Nephron progenitor cell (in vitro differentiated cells): ENCODE measurements at places on chromosomes 6 and 20.

GRCh38 chr6:20630136-20630535 is 95.9 kb downstream of the CDKAL1 start:
- DNase-seq, result no peak

GRCh38 chr6:136089876-136090275 is 160.2 kb downstream of the MTFR2 start:
- DNase-seq, result no peak

DNA sequence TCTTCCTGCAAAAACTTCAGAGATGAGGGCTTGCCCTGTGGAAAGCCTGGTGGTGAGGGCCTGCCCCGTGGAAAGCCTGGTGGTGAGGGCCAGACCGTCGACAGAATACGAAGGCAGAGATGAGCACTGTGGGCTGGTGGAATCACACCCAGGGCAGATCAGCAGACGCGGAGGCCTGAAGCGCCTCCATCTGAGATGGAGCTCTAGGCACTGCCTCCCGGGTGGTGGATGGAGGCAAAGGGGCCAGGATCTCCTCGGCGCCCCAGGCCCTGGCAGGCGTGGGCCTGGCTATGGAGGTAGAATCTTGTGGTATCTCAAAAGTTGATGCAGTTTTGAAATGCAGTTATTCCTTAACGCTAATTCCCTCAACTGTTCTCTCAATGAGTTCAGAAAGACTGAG is 104.8 kb downstream of the PSMB1 start:
- no peak for DNase-seq

DNA sequence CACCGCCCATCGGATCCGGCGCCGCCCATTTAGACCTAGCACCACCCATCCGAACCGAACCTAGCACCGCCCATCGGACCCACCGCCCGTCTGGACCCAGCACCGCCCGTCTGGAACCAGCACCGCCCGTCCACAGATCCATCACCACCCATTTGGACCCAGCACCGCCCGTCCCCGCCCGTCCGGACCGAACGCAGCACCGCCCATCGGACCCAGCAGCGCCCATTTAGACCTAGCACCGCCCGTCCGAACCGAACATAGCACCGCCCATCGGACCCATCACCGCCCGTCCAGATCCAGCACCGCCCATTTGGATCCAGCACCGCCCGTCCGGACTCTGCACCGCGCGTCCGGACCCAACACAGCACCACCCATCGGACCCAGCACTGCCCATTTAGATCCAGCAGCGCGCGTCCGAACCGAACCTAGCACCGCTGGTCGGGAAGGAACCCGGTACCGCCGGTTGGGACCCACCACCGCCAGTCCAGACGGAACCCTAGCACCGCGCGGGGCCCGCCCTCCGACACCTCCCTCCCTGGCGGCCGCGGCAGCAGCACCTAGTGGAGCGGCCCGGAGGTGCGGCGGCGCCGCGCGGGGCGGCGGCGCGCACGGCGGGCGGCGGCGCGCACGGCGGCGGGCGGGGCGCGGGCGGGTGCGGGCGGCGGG is 348 bp upstream of the AFDN start:
- DNase-seq, result no peak

DNA sequence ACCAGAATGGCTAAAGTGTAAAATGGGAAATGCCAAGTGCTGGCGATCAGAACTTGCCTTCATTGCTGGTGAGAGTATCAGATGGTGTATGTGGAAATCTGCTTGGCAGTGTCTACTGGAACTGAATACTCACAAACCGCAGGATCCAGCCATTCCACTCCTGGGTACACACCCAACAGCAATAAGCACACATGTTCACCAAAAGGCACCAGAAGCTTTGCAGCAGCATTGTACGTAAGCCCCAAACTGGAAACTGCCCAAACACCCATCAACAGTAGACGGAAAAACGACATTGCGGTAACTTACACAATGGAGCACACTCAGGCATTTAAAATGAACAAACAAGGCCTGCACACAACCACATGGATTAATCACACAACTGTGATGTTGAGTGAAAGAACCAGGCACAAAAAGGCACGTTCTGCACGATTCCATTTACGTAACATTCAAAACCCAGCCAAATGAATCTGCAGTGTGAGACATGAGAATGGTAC is 37.3 kb upstream of the BPIFA2 start:
- no peak for DNase-seq

DNA sequence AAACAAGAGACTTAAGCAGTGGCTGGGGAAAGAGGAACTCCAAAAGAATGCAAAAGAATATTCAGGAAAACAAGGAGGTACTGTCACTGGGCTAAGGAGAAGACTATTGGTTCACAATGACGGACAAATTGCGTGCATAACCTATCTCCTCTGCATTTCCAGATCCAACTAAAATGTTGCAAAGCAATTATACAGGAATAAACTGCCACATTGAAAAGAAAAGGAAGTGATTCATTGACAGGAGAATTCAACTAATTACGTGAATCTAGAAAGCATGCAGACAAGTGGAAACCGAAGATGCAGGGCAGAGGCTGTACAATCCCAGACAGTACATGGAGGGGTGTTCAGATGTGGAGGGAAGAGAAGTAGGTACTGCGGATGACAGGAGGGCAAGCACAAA is 152.8 kb upstream of the RIPOR2 start:
- DNase-seq, result no peak

- peak; percentile 51 for DNase-seq
Measured at GRCh38 chr20:49635166-49635565, 67.2 kb upstream of the PTGIS start.

- no peak for DNase-seq
Measured at GRCh38 chr6:145331066-145331465, 404.3 kb downstream of the EPM2A start.

DNA sequence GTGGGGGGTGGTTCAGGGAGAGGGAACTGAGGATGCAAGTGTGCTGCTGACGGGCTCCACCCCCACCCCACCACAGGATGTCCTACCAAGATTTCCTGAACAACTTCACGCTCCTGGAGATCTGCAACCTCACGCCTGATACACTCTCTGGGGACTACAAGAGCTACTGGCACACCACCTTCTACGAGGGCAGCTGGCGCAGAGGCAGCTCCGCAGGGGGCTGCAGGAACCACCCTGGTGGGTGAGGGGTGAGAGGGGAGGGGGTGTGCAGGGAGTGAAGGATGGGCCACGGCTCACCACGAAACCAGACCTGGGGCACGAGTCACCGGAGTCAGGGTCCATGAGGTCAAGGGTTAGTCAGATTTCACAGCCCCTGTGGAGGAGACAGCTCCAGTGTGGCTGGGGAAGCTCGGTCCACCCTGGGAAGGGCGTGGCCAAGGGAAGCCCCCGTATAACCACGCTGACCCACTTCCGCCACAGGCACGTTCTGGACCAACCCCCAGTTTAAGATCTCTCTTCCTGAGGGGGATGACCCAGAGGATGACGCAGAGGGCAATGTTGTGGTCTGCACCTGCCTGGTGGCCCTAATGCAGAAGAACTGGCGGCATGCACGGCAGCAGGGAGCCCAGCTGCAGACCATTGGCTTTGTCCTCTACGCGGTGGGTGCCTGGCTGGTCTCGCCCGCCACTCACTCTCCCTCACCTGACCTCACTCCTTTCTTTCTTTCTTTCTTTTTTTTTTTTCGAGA is 18.3 kb downstream of the CAPN11 start:
- no peak for DNase-seq

DNA sequence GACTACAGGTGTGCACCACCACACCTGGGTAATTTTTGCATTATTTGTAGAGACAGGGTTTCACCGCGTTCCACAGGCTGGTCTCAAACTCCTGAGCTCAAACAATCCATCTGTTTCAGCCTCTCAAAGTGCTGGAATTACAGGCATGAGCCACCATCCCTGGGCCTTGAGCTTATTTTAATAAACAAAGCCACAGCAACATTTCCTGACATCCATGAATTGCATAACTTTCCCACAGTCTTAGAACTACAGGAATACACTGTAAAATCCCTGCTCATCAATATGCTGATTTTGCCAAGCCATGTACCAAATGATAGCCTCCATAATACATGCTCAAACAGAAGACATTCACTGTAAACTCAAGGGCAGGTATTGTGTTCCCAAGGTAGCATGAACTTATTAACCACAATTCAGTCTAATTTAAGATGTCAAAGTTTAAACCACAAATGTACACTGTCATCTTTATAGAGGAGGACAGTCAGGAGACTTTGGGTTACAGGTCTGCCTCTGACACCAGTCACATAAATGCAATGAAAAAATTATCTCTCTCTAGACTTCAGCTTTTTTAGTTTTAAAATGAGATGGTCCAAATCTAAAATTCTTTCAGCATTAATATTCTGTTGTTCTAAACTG is 40.0 kb downstream of the NUDT3 start:
- DNase-seq, result no peak

DNA sequence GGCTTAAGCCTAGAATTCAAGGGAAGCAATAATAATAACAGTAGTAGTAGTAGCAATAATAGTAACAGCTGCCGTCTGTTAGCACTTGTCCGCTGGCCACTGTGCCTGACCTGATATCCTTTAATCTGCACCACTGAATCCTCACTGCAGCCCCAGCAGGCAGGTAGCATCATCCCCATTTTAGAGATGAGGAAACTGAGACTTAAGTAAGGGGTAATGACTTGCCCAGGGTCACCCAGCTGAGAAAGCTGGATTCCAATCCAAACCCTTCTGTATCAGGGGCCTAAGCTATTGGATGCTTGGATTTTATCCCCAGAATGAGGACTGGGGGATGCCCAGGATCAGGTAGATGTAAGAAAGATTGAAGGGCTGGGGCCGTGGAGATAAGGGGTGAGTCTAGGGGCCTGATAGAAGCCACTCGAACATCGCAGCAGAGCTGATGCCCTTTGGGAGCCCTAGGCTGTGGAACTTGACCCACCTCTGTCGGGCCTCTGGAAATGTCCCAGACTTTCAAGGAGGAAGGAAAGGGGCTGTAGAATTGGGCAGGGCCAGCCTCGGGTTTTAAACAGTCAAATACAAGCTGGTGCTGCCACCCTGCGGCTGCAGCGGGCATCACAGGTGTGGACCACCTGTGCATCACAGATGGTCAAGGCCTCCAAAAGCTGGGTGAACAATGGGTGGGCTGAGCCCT is 102.1 kb upstream of the MYL9 start:
- DNase-seq, result peak; percentile 87

GRCh38 chr20:36479938-36480337 is 61.4 kb upstream of the MYL9 start:
- DNase-seq, result no peak

DNA sequence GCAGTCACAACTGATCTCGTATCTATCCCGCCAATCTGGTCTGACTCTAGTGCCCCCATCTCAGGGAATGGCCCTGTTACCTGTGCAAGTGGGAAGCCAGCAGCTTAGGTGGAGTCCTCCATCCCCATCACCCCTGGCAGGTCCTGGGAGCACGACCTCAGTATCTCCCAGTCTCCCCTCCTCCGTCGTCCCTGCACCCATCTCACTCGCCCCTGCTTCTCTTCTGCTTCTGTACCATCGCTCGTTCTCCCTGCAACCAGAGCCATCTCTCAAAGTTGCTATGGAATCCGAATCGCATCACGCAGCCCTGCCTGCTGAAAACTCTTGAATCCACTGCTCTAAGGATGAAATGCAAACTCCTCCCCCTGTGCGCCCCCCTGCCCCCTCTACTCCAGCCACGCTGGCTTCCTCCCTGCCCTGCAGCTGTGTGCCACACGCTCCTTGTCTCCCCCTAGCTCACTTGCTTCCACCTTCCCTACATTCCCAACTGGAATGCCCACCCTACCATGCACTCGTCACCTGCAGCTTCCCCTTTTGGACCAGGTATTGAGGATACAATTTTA is 64.0 kb upstream of the PTGIS start:
- DNase-seq, result no peak

- peak; percentile 14 for DNase-seq
Measured at GRCh38 chr20:49045440-49046086, 549 bp upstream of the CSE1L start.

- no peak for DNase-seq
Measured at GRCh38 chr20:47999166-47999565, 213.9 kb upstream of the SULF2 start.

DNA sequence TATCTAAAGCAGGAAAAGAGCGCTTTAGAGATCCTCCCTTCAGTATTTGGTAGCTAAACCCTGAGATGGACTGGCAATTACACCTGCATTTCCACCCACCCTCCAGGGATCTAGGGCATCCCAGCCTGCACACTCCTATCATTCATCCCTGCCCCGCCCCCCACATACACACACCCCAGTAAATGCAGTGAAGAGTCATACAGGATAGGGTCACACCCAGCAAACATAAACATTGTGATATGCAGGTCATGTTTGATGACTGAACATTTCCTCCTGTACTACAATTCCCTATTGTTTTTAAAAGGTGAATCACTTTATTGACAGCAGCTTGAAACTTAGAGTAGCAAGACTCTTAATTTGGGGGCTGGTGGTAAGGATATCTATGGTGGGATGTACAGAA is 112.9 kb downstream of the FOXO3 start:
- no peak for DNase-seq

DNA sequence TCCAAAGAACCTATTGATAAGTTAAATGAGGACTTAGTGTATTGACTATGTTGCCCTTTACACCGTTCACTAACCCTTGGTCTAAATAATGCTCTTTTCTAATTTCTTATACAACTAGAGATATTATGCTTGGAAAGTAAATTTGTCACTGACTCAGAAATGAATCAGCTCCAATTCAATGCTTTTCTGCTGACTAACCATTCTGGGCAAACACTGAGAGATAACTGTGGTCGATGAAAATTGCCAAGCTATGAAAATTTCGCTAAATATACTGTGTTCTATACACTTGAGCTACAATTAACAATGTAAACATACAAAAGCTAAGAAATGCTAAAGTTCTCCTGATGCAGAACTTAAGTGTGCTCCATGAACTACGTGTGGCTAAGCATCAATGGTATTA is 23.1 kb upstream of the FBXO9 start:
- DNase-seq, result no peak

GRCh38 chr6:87118054-87118453 is 23.1 kb upstream of the CGA start:
- no peak for DNase-seq

DNA sequence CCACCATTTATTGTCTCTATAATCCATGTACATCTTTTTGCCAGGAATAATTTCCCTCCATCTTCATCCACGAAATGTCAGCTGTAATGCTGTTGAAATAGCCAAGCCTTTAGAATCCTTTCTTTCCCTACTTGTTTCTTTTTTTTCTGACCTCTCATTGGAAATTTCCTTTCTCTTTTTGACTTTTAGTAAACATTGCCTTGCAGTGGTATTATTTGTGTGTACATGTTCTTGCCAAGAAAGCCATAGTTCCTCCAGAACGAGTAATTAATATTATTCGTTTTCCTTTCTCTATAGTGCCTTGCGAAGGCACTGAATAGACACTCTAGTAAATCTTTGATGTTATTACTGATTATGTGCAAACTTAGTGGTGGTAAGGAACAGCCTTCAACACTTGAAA is 282.2 kb downstream of the GJA1 start:
- DNase-seq, result no peak

DNA sequence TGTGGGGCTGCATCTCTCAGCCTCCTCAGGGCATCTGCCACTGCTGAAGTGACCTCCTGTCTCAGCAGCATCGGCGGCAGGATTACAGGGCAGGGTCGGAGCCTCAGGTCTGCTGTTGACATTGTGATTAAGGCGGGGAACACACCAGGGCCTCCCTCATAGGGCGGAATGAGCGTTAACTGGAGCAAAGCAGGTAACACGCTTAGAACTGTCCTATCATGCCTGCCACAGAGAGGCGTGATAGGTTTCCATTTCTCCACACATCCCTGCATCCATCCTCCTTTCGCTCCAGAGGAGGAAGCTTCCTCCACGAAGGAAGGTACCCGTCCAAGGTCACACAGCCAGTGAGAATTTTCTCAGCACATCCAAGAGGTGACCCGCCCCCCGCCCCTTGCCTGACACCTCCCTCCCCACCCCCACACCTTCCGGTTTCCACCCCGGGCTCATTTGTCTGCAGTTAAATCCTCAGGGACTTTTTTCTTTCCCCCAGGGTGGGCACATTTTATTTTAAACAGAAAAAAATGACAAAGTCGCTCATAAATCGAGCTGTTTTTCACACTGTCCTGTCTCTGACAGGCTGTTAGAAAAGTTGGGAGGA is 200.8 kb downstream of the TFAP2C start:
- DNase-seq, result no peak
